Effector memory CD8-positive, alpha-beta T cell (primary cell): ENCODE measurements at places on chromosomes 2 and 18.

- no peak for DNase-seq
- H3K4me1 ChIP-seq, result no peaks in the 10 kb centered on the region
- H3K4me3 ChIP-seq, result no peak overlapping the region
- no peak overlapping the region for H3K27ac ChIP-seq
- peaks cover 6% of the 10 kb centered on the region for H3K27me3 ChIP-seq
These were observed 38.0 kb upstream of the HPCAL1 start for GRCh38 chr2:10264506-10265328.

- H3K4me1 ChIP-seq, result no peaks in the 10 kb centered on the region
- H3K27ac ChIP-seq, result no peak overlapping the region
- no peak for DNase-seq
- H3K36me3 ChIP-seq, result no peaks in the 10 kb centered on the region
- no peak overlapping the region for H3K4me3 ChIP-seq
These were observed 47.6 kb downstream of the CCBE1 start for GRCh38 chr18:59649591-59649990.

GRCh38 chr18:48139431-48140347 is 209.2 kb upstream of the SMAD2 start:
- DNase-seq, result no peak
- H3K27ac ChIP-seq, result no peak overlapping the region
- peaks cover 59% of the 10 kb centered on the region for H3K27me3 ChIP-seq

GRCh38 chr2:182248362-182248761 is 178.5 kb downstream of the PDE1A start:
- H3K36me3 ChIP-seq, result no peaks in the 10 kb centered on the region
- no peaks in the 10 kb centered on the region for H3K4me1 ChIP-seq
- H3K4me3 ChIP-seq, result no peak overlapping the region
- no peak for DNase-seq
- no peaks in the 10 kb centered on the region for H3K27me3 ChIP-seq

GRCh38 chr2:20040489-20041172 is 10.8 kb downstream of the LAPTM4A start:
- no peak overlapping the region for H3K27ac ChIP-seq
- H3K4me1 ChIP-seq, result peaks cover 21% of the 10 kb centered on the region
- peaks cover 50% of the 10 kb centered on the region for H3K36me3 ChIP-seq
- no peaks in the 10 kb centered on the region for H3K27me3 ChIP-seq

DNA sequence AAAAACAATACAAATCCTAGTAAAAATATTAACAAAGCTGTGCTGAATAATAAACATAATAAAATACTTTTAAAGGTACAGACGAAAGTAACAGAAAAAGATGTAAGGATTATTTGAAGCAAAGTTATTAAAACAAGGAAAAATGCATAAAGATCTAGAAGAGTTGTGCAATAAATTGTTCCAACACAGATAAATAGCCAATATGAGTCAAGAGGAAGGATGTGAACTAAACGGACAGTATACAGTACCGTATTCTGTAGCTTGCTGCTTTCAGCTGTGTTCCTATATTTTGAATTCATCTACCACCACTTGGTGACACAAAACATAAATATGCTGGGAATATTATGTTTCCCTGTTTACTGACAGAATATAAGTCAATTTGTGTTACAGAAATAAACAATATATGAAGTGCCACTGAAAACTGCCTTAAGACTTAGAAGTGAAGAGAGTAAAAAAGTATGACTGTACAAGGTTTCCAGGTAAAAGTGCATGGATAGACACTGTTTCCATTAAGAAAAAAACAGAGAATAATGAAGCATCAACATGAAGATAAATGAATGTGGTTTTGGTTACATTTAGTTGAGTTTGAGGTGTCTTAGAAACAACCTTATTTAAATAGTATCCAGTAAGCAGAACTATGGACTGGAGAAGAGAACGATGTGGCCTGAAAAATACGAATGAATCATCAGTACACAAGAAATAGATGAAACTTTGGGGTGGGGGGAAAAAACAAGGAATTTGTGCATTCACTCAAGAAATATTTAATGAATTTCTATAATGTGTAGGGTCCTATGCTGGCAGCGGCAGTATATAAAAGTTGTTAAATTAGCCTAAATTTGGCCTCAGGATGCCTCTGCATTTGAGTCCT is 13.1 kb downstream of the PPP3R1 start:
- H3K4me1 ChIP-seq, result peaks cover 42% of the 10 kb centered on the region
- no peak for DNase-seq
- H3K4me3 ChIP-seq, result peak overlapping the region; percentile 62
- no peak overlapping the region for H3K27ac ChIP-seq
